ENCODE measurements at places on chromosomes 4 and X. TPM values are rescaled to one million over a fixed set of nuclear protein-coding genes. Genes with fewer than 3 reads are reported as not detected.

DNA sequence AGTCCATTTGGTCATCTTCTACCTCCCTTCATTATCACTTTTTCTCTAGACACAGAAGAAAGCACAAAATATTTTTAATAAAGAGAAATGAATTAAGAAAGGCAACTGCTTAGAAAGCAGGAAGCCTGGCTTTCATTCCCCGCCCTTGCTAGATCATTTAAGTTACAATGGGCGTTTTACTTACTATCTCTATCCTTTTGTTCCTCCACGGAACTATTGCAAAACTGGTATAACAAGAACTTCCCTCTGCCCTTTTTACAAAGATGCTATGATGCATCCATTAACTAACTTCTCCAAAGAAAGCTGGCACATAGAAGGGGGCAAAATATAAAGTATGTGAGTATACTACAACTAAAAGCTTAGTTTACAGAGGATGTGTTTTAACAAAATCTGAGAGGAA is 434.5 kb upstream of the FTHL17 start:
- no peak for DNase-seq

Gene FGF2
- polyA plus RNA-seq, result 5.9 TPM

DNA sequence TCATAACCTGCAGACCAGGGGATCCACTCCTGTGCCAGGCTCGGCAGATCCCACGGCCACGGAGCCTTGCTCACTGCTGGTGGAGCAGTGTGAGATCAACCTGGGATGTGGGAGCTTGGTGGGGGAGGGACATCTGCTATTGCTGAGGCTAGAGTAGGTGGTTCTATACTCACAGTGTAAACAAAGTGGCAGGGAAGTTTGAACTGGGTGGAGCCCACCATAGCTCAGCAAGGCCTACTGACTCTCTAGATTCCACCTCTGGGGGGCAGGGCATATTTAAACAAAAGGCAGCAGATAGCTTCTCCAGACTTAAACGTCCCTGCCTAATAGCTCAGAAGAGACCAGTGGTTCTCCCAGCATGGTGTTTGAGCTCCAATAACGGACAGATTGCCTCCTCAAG is 54.7 kb upstream of the EPHA5 start:
- DNase-seq, result no peak

- DNase-seq, result no peak
These were observed 92.1 kb downstream of the AFF1 start for GRCh38 chr4:87026800-87027495.

- DNase-seq, result no peak
These were observed 80.3 kb downstream of the PPEF2 start for GRCh38 chr4:75821966-75822365.

DNA sequence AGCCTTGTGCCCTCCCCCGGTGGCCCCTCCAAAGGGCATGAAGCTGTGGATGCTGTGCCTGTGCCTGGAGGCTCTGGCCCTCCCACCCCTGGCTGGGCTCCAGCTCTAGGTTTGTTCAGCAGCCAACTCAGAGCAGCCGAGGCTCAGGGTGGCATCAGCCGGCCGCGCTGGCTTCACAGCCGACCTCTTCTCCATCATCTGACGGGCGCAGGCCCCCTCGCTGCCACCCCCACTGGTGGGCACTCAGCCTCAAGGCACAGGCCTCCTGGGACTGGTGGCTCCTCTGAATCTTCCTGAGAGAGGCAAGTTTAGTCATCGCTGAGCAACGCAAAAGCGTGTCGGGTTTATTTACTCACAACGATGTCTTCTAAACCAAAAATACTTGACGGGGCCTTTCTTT is 46.0 kb downstream of the PCGF3 start:
- DNase-seq, result no peak

Gene FRMPD3
- 0.13 TPM for polyA plus RNA-seq

DNA sequence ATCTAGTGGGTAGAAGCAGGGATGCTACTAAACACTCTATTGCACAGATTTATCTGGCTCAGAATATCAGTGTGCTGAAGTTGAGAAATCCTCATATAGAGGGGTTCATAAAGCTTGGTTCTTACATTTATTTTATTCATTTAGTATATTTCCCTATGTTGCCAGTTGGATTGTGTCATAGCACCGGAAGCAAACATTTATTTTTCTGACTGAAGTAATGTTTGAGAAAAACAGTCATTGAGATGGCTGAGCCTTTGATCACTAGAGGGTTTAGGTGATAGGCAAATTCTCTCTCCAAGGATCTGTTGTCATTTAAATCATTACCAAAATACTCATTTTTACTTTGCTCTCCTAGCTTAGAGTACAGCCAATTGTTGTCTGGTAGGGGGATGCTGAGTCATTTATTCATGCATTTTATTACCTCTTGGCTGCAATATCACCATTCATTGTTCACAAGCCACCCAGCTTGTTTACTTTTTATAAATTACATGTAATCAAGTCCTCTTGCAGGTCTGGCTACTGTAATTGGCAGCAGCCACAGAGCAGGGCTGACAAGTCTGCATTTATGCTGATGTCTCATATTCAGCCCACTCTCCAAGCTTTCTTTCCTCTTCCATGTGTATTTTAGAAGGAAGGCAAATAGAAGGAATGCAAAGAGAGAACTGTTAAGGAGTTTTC is 15.2 kb downstream of the GAB1 start:
- DNase-seq, result no peak

DNA sequence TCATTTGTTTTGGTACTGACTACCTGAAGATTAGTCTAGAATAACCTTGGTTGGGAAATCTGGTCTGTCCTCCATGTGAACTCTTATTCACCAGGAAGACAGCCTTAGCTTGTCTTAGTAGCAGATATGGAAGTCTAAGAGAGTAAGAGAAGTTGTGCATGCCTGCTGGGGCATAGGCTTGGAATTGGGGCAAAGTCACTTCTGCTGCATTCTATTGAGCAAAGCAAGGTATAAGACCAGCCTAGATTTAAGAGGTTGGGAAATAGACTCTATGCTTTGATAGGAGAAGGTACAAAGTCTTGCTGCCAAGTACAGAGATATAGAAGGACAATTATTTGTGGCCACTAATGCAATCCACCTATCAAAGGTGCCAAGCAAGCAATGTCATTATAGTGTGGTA is 464.0 kb upstream of the BOD1L1 start:
- no peak for DNase-seq

Gene LAP3
- polyA plus RNA-seq, result 46.2 TPM

Gene CTAG1B
- polyA plus RNA-seq, result not detected

DNA sequence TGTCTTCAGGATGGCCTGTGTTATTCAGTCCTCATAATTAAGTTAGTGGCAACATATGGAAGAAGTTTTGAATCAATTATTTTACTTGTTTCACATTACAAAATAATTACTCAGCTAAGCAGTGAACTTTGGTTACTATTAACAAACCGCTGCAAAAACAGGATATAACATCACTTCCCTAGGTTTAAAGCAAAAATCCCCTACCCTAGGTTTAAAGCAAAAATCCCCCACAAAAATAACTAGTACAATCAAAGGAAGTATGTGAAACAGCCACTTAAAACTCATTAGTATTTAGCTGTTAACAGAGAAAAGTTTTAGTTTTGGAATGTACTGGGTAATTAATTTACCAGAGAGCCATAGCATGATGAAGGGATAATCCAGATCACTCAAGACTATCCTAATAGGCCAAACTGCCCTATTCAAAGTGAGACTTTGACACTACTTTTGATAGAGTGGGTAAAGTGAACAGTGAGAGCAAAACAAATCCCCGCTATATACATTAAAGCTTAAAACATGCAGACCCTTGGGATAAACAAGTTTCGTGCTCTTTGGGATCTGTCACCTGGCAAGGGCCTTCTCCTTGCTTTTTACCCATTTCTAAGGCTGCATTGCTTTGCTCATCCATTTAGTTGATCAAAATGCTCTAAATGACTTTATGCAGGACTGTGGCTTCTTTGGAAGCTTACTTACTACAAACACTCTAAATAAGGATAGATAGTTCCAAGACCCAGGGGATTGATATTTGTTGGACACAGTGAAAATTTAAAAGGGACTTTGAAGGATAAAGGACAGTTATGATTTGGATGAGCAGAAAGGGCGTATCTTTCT is 36.4 kb upstream of the GPR174 start:
- DNase-seq, result no peak

Gene MCF2
- polyA plus RNA-seq, result 0.09 TPM

- DNase-seq, result peak; percentile 6
These were observed 64.5 kb downstream of the CDS1 start for GRCh38 chr4:84647312-84647884.

DNA sequence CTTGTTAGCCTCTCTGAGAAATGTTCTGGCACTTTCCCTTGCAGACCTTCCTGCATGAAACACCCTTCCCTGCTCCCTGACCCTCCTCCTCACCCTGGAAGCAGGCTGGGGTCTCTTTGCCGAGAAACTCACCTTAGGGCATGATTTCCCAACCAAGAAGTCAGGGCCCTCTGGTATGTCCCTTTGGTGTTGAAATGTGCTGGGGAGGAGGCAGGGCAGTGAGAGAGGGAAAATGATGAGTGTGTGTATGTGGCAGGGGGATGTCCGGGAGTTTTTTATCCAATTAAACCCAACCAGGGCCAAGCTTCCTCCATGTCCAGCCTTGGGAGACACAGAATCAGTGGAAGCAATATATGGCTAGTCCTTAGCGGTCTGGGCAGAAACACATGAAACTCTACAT is 5.1 kb downstream of the ELF4 start:
- DNase-seq, result no peak

GRCh38 chr4:34767407-34767806 is 1476.9 kb downstream of the ARAP2 start:
- no peak for DNase-seq

GRCh38 chr4:71167083-71167482 is 171.7 kb upstream of the SLC4A4 start:
- no peak for DNase-seq

Gene IBSP
- not detected for polyA plus RNA-seq

- no peak for DNase-seq
These were observed 20.4 kb upstream of the DCHS2 start for GRCh38 chr4:154511981-154512380.

DNA sequence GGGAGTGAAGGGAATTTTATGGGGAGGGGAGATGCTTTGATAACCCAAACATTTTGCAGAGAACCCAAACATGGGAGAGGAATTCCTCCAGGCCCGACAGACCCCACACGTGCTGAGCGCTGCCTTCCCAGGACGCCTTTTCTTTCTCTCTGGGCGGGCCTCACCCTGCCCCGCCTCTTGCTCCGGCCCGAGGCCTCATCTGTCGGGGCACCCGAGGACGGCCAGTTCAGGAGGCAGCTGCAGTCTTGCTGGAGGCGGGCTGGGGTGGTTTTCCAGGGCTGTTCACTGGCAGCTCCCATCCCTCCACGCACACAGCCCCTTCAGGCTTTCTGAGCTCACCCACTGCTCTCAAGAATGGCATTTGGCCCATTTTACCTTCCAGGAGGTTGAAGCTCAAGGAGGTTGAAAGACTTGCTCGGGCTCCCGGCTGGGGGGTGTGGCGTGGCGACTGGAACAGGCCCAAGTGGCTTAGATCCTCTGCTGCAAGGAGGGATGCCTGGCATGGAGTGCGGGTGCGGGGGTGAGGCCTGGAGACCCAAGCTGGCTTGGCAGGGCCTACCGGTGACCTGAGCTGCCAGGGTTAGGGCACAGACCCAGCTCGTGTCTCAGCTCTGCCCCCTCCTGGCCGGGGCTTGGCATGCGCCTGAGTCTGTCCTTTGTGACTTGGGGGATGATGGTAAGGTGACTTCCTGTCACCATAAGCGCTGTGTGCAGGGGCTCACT is 99.2 kb downstream of the PSAPL1 start:
- DNase-seq, result no peak

- no peak for DNase-seq
These were observed 108.3 kb downstream of the CDS1 start for GRCh38 chr4:84691170-84691691.

- no peak for DNase-seq
These were observed 178.3 kb downstream of the AFAP1 start for GRCh38 chr4:7761312-7761711.

Gene FGB
- not detected for polyA plus RNA-seq

Gene CT45A3
- polyA plus RNA-seq, result 0.22 TPM

Gene MPP1
- polyA plus RNA-seq, result 20.7 TPM

GRCh38 chr4:86117705-86118302 is 242.0 kb downstream of the MAPK10 start:
- peak; percentile 86 for DNase-seq

- no peak for DNase-seq
These were observed 53.2 kb downstream of the HMGB2 start for GRCh38 chr4:173280998-173281397.

GRCh38 chr4:138410266-138410665 is 168.1 kb upstream of the SLC7A11 start:
- DNase-seq, result no peak

GRCh38 chr4:175671491-175671934 is 140.6 kb downstream of the GPM6A start:
- no peak for DNase-seq

Gene PAGE2B
- polyA plus RNA-seq, result not detected

GRCh38 chr4:152255437-152255836 is 280.5 kb downstream of the FBXW7 start:
- no peak for DNase-seq

Gene LINC00632
- polyA plus RNA-seq, result 5.9 TPM

DNA sequence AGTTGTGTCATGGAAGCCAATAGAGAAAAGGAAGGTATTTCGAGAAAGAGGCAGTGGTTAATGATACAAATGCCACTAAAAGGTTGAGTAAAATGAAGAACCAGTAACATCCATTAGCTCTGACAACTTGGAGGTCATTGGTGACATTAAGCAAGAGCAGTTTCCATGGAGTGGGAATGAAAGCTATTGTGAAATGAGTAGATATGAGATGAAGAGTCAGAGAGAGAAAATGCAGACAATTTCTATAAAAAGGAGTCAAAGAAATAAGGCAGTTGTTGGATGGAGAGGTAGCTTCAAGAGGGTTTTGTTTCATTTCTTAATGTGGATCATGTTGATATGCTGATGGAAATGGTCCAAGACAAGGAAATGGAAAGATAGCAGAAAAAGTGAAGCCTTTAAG is 9.6 kb upstream of the AMTN start:
- no peak for DNase-seq

DNA sequence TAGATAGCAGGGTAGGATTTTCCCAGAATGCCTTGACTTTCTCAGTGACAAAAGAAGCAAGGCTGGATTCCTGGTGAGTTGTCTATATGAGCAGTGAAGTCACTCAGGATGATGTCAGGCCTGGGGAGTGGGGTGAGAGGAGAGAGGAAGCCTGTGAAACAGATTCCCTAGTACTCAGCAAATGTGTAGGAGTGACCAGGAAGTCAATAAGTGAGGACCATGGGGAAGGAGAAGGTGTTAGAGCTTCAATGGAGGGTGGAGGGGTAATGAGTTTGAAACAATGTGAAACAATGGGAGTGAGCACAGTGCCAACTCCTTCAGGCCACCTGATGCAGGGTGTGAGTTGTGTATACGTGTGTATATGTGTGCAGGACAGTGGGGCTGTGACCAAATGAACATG is 2.4 kb upstream of the SLC9A6 start:
- DNase-seq, result no peak

GRCh38 chrX:63350465-63350877 is 661 bp downstream of the SPIN4 start:
- DNase-seq, result peak; percentile 20

GRCh38 chr4:76305033-76305687 is 1.4 kb upstream of the STBD1 start:
- no peak for DNase-seq

Gene CT47A7
- not detected for polyA plus RNA-seq

- peak; percentile 63 for DNase-seq
These were observed at the start of gene INPP4B for GRCh38 chr4:142846108-142846728. TSS of gene INPP4B (minus strand) at chr4:142846301.

Gene ZFYVE28
- polyA plus RNA-seq, result 2.5 TPM
